ENCODE measurements at places on chromosomes 7 and 10.

- peaks cover 17% of the 10 kb centered on the region for H3K4me1 ChIP-seq
- peak overlapping the region; percentile 35 for H3K4me3 ChIP-seq
- no peaks in the 10 kb centered on the region for H3K27me3 ChIP-seq
- no peak for DNase-seq
- peak overlapping the region; percentile 76 for H3K27ac ChIP-seq
Observed at GRCh38 chr7:130912082-130912861, 178.3 kb upstream of the KLF14 start.

- H3K36me3 ChIP-seq = no peaks in the 10 kb centered on the region
- peaks cover 21% of the 10 kb centered on the region for H3K27me3 ChIP-seq
- no peak within 1 kb of the TSS for H3K4me3 ChIP-seq
- no peaks in the 10 kb centered on the region for H3K4me1 ChIP-seq
- no peak for DNase-seq
Observed at GRCh38 chr10:77637532-77638320, at the start of gene KCNMA1. Gene KCNMA1 (minus strand): TSS chr10:77637808.

DNA sequence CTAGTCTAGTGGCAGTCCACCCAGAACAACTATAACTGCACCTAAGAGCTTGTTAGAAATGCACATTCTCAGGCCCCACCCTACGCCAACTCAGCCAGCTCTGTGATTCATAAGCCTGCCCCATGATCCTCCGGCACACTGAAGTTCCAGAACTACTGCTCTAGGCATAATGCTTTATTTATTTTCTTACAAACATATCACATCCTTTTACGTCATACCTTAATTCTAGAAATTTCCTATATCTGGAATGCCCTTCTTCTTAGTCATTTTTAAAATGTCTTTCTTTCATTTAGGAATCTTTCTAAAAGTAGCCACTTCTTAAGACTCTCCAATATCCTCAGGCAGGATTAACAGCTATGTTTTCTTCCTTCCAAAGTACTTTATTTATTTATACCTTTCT, 480.1 kb downstream of the INHBA start:
- no peak for DNase-seq
- no peaks in the 10 kb centered on the region for H3K36me3 ChIP-seq
- H3K27ac ChIP-seq = no peak overlapping the region
- no peaks in the 10 kb centered on the region for H3K27me3 ChIP-seq
- no peaks in the 10 kb centered on the region for H3K4me1 ChIP-seq
- H3K4me3 ChIP-seq = no peak overlapping the region

DNA sequence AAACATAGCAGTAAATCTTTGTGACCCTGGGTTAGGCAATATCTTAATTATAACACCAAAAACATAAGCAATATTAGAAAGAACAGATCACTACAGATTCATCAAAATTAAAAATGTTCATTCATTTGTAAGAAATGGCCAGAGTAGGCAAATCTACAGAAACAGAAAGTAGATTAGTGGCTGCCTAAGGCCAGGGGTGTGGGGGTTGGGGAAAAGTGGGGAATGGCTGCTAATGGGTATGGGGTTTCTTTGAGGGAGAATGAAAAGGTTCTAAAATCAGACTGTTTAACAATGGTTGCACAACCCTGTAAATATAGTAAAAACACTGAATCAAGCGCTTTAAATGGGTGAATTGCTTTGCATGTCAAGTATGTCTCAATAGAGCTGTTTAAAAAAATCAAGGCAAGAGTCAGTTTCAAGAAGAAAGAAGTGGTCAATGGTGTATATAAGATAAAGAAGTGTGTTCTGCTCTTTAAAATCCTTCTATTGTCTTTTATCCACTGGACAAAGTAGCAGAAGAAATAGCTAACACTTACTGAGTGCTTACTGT, 42.6 kb downstream of the CDK6 start:
- H3K36me3 ChIP-seq = no peaks in the 10 kb centered on the region
- no peak for DNase-seq
- no peaks in the 10 kb centered on the region for H3K27me3 ChIP-seq
- H3K4me1 ChIP-seq = peaks cover 3% of the 10 kb centered on the region
- H3K4me3 ChIP-seq = no peak overlapping the region

GRCh38 chr7:29285444-29285793, 90.8 kb downstream of the CHN2 start:
- no peak for DNase-seq
- no peaks in the 10 kb centered on the region for H3K36me3 ChIP-seq
- no peaks in the 10 kb centered on the region for H3K4me1 ChIP-seq
- H3K27ac ChIP-seq = no peak overlapping the region
- H3K4me3 ChIP-seq = no peak overlapping the region

DNA sequence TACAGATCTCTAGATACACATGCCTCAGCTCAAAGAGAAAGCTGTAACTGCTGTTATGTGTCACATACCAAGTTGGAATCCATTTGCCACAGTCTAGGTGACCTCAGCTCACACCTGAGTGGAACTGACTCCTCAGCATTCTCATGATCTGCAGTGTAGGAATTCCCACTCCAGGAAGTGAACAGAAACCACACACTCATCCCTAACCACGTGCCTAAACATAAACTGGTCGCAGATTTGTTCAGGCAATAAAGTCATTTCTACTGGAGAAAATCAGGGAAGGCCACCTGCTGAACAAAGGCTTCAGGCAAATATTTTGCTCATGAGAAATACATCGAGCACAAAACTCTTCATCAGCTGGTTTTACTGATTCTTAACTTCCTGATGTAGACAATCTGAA, 23.0 kb upstream of the ZMYND11 start:
- no peak overlapping the region for H3K4me3 ChIP-seq
- peaks cover 6% of the 10 kb centered on the region for H3K27me3 ChIP-seq
- H3K4me1 ChIP-seq = no peaks in the 10 kb centered on the region
- DNase-seq = no peak
- no peaks in the 10 kb centered on the region for H3K36me3 ChIP-seq

GRCh38 chr7:130208516-130208915, 856 bp downstream of the SSMEM1 start:
- peaks cover 34% of the 10 kb centered on the region for H3K4me1 ChIP-seq
- peak overlapping the region; percentile 42 for H3K27ac ChIP-seq
- no peak for DNase-seq
- H3K36me3 ChIP-seq = peaks cover 4% of the 10 kb centered on the region
- no peaks in the 10 kb centered on the region for H3K27me3 ChIP-seq
- H3K4me3 ChIP-seq = no peak overlapping the region

DNA sequence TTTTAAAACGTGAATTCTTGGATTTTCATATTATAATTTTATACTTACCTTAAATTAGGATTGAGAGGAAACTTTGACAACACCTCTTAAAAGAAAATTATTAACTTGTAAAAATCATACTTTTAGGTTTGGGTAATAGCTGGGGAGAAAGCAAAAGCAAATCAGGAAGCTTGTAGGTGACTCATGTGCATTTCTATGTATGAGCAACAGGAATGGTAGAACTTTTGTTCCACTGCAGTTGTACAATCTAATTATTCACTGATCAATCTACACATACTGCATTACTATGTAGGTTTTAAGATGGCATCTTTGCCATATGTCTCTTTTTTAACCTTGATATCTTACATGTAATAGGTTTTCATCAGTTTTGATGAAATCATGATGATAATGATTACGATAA, 223.2 kb downstream of the PRKG1 start:
- no peaks in the 10 kb centered on the region for H3K36me3 ChIP-seq
- H3K4me3 ChIP-seq = no peak overlapping the region
- H3K27me3 ChIP-seq = no peaks in the 10 kb centered on the region
- no peak overlapping the region for H3K27ac ChIP-seq
- no peak for DNase-seq

- H3K36me3 ChIP-seq = no peaks in the 10 kb centered on the region
- H3K4me3 ChIP-seq = no peak overlapping the region
- DNase-seq = no peak
- H3K4me1 ChIP-seq = no peaks in the 10 kb centered on the region
- peaks cover 5% of the 10 kb centered on the region for H3K27me3 ChIP-seq
Observed at GRCh38 chr10:33180390-33180789, 154.1 kb downstream of the NRP1 start.

- no peak for DNase-seq
- peaks cover 16% of the 10 kb centered on the region for H3K27me3 ChIP-seq
- no peaks in the 10 kb centered on the region for H3K36me3 ChIP-seq
- peaks cover 19% of the 10 kb centered on the region for H3K4me1 ChIP-seq
Observed at GRCh38 chr7:30976381-30976780, 12.6 kb downstream of the GHRHR start.

DNA sequence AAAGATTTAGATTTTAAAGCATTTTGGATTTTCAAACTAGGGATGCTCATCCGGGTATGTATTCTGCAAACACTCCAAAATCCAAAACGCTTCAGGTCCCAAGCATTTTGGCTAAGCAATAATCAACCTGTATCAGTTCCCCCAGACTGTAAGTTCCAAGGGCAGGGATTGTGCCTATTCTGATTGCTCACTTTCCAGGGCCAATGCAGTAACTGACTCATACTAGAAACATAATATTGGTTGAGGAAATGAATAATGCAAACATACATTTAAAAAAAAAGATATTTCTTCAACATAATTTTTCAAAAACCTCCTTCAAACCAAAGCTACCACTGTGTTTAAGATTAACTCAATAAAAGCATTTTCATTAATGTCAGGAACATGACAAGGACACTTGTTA, 69.5 kb downstream of the HIBADH start:
- H3K4me1 ChIP-seq = no peaks in the 10 kb centered on the region
- H3K27me3 ChIP-seq = no peaks in the 10 kb centered on the region
- DNase-seq = no peak
- no peak overlapping the region for H3K27ac ChIP-seq

GRCh38 chr10:116115797-116116196, 157.2 kb downstream of the GFRA1 start:
- no peak for DNase-seq
- H3K27me3 ChIP-seq = no peaks in the 10 kb centered on the region
- H3K27ac ChIP-seq = no peak overlapping the region
- H3K36me3 ChIP-seq = no peaks in the 10 kb centered on the region

DNA sequence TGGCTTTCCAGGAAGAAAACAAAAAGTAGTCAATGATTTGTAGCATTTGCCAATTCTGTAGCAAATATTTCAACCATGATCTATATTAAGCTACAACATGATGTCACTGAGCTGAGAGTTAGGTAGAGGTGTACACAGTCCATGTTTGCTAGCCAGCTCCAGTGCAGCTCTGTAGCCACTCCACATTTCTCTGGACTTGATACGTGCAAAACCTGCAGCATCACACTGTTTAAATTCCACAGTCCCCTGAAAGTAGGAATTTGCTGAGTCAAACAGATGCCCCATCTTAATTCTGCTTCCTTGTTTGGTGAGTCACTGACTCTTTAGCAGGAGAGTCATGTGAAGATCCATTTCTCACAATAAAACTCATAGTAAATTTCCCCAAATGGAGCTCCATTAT, 89.8 kb upstream of the LRRTM3 start:
- H3K36me3 ChIP-seq = no peaks in the 10 kb centered on the region
- H3K27ac ChIP-seq = no peak overlapping the region
- no peak overlapping the region for H3K4me3 ChIP-seq
- H3K4me1 ChIP-seq = no peaks in the 10 kb centered on the region

- no peaks in the 10 kb centered on the region for H3K36me3 ChIP-seq
- H3K27me3 ChIP-seq = peaks cover 39% of the 10 kb centered on the region
- no peak overlapping the region for H3K4me3 ChIP-seq
- no peaks in the 10 kb centered on the region for H3K4me1 ChIP-seq
- no peak for DNase-seq
- no peak overlapping the region for H3K27ac ChIP-seq
Observed at GRCh38 chr7:67387851-67388250, 391.2 kb downstream of the TYW1 start.

DNA sequence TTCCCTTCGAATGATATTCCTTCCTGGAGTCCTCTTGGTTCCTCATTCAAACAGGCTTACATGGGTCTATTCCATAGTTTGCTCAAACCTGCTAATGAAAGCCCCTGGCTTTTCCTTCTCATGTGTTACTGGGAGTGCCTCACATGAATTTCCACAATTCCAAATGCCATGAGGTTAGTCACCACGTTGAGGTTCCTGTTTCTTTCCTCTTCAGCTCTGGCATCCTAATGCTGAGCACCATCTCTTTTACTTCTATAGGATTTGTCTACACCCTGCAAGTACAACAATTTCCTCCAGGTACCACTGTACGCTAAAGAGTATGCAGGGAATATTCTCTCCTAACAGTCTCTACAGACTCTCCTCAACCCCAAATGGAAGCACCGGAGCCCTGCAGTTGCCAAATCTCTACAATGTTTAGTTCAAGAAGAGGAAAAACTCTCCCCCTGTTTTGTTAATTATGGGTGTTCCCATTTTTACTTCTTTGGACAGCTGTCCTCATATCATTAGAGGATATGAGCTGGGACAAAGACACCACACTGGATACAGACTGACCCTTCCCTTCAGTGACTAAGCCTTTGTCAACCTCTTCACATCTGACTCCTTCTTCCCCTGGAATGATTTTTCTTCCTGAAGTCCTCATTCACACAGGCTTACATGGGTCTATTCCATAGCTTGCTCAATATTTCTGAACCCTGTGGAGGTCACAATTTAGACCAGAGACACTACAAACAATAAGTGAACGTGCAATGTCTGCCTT, 145.8 kb upstream of the BET1 start:
- H3K36me3 ChIP-seq = no peaks in the 10 kb centered on the region
- no peaks in the 10 kb centered on the region for H3K27me3 ChIP-seq
- H3K4me3 ChIP-seq = no peak overlapping the region
- no peaks in the 10 kb centered on the region for H3K4me1 ChIP-seq
- DNase-seq = no peak

- no peak overlapping the region for H3K4me3 ChIP-seq
- H3K36me3 ChIP-seq = no peaks in the 10 kb centered on the region
- H3K27me3 ChIP-seq = no peaks in the 10 kb centered on the region
- DNase-seq = no peak
- H3K27ac ChIP-seq = no peak overlapping the region
Observed at GRCh38 chr10:115604627-115605026, 511.5 kb downstream of the ATRNL1 start.

DNA sequence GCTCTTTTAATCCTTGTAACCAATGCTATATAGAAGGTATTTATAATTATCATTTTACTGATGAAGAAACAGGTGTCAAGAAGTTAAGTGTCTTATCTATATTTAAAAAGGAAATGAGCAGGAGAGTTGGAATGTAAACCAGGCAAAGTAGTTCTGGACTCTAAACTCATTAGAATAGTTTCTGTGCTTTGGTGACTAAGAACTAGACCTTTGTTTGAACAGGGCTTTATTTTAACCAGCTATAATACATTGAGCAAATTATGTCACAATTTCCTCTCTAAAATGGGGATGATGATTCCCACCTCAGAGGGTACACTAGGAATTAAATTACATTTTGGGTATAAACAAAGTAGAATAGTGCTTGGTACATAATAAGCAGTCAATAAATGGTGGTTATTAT, 236.0 kb downstream of the MAGI2 start:
- DNase-seq = no peak
- no peaks in the 10 kb centered on the region for H3K4me1 ChIP-seq
- H3K36me3 ChIP-seq = no peaks in the 10 kb centered on the region

GRCh38 chr10:44946205-44946604, 13.4 kb upstream of the RASSF4 start:
- H3K27ac ChIP-seq = no peak overlapping the region
- H3K36me3 ChIP-seq = no peaks in the 10 kb centered on the region
- H3K4me1 ChIP-seq = no peaks in the 10 kb centered on the region
- DNase-seq = no peak
- H3K27me3 ChIP-seq = peaks cover 10% of the 10 kb centered on the region

- H3K4me1 ChIP-seq = no peaks in the 10 kb centered on the region
- DNase-seq = no peak
- no peaks in the 10 kb centered on the region for H3K36me3 ChIP-seq
Observed at GRCh38 chr10:75506930-75507329, 75.5 kb downstream of the LRMDA start.

All from K562 (cell line).